COLO829 (cell line): ENCODE measurements at places on chromosomes 6 and 20.
A peak's percentile ranks its signal among the peaks of the same experiment; 100 is the strongest.

GRCh38 chr20:61414455-61414991, 162.5 kb downstream of the CDH4 start:
- DNase-seq = peak; percentile 87

- DNase-seq = no peak
Observed at GRCh38 chr20:33086052-33086722, 6.7 kb downstream of the BPIFB4 start.

DNA sequence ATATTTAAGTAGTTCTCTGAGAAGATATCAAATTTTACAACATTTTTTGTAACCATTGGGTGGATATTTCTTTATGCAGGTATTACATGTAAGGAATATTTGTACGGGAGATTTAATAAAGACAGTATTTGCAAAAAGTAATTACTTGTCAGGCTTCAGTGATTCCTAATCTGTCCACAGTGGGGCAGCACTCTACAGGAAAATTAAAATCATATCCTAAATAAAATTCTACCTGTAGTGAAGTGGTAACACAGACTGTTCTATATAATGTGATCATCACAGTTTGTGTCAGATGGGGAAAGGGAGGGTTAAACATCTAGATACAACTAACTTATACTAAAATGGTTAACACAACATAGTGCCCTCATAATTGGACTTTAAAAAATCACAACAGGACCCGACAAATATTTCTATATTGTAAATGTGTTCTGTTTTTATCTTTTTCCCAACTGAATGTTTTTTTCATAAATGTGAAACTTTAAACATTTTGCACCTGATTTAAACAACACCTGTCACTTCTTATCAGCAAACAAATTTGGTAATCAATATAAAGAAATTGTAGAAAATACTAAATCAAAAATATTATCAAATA, 145.6 kb upstream of the MANEA start:
- peak; percentile 22 for DNase-seq

- DNase-seq = no peak
Observed at GRCh38 chr6:109347779-109348178, 34.5 kb downstream of the CD164 start.

DNA sequence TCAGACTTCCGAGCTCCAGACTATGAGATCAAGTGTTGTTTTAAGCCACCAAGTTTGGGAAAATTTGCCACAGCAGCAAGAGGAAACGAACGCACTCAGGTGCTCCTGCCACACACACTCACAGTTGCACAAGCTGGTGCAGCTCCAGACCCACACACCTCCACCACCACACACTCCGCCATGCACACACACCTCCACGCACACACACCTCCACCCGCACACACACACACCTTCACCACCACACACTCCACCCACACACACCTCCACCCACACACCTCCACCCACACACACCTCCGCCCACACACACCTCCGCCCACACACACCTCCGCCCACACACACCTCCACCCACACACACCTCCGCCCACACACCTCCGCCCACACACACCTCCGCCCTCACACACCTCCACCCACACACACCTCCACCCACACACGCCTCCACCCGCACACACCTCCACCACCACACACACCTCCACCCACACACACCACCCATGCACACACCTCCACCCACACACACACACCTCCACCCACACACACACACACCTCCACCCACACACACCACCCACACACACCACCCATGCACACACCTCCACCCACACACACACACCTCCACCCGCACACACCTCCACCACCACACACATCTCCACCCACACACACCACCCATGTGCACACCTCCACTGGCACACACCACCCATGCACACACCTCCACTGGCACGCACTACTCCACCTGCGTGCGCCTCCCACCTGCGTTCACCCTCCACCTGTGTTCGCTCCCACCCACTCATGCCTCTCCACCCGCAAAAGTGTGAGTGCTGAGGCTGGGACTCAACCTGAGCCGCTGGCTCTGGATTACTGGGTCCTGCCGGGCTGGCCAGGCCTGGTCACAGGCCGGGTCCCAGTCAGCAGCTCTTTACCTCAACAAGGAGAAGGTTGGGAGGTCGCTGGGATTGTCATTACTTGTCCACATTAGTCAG, 175.6 kb downstream of the BMP7 start:
- no peak for DNase-seq

DNA sequence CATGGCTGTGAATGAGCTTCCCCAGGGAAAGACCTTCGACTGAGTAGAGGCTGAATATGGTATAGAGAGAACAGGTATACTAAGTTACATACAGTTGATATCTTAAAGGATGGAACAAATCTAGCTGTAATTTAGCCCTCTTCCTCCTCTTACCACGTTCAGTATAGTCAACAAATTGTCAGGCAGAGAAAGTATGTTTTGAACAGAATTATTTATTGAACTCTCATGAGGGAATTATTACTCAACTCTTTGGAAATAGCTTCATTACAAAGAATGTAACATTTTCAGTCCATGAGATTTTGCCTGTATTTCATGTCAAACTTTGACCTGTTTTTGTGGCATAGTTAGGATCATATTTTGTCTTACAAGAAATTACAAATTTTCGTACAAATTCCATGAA, 63.0 kb downstream of the SH3BGRL2 start:
- DNase-seq = no peak

- no peak for DNase-seq
Observed at GRCh38 chr20:59159091-59159490, 4.5 kb upstream of the ZNF831 start.

- DNase-seq = peak; percentile 60
Observed at GRCh38 chr6:27575594-27576361, 102.9 kb upstream of the ZNF184 start.

DNA sequence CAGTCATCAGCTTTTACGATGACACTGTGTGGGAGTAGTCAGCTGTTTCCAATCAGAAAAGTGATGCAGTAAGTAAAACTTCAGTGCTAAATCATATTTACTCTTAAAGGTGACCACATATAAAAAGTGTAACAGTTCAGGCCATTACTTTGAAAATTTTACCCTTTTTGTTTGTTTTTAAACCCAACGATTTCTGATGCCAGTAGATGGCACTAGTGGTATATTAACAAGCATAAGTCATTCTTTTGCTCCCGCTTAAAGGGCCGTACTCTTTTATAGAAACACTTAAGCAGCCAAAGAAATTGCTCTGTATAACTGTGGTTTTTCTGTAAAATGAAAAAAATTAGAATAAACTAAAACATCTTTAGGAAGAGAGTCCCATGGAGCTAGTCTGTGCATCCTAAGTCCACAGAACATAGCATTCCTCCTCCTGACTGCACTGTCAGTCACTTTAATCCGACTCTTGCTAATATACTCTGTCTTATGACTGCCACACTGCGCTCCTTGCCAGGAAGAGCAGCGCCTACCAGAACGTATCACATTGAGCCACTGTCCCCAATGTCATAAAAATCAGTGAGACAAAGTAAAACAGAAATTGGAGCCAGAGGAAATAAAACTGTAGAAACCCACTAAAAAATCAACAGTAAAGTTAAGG, 25.0 kb downstream of the HEBP2 start:
- DNase-seq = no peak

- DNase-seq = no peak
Observed at GRCh38 chr6:88165844-88166492, at the start of gene CNR1. Gene CNR1, minus strand, starts transcription at chr6:88166347. Its CDS starts 21,073 bp downstream, at chr6:88145274.

- no peak for DNase-seq
Observed at GRCh38 chr20:60863548-60863947, 388.5 kb upstream of the CDH4 start.

GRCh38 chr20:33796263-33796906, 14.8 kb upstream of the CHMP4B start:
- DNase-seq = no peak

DNA sequence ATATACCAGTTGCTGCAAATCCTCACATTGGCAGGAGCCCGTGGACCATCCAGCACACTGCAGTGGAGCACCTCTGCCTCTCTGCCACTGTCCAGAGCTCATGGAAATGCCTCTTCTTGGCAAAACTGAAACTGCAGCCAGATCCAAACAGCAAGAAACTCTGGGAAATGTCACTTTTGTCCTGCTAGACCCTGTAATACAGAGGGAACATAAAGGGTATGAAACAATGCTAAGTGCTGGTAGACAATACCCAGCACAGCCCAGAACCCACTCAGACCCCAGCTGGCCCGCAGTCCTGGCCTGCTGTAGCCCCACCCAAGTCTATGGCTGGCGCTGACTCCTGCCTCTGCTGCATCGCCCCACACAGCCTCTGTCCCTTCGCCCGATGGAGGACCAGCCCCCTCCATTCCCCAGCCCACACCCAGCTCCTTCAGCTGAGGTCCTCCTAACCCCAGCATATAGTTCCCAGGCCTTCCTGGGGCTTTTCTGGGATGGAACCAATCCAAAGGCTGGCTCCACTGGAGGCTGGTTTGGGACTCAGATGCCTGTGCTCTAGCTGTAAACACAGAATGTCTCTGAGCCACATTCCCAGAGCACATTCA, 242.5 kb downstream of the LRFN2 start:
- no peak for DNase-seq

- peak; percentile 64 for DNase-seq
Observed at GRCh38 chr20:46631212-46631869, 19.9 kb downstream of the SLC13A3 start.

GRCh38 chr20:62926229-62927127, at the start of gene DIDO1:
Gene DIDO1, minus strand, starts transcription at chr20:62926505.
- DNase-seq = peak; percentile 95
